Ascending aorta (tissue), 2 donors: ENCODE measurements at places on chromosomes 7 and 10.

DNA sequence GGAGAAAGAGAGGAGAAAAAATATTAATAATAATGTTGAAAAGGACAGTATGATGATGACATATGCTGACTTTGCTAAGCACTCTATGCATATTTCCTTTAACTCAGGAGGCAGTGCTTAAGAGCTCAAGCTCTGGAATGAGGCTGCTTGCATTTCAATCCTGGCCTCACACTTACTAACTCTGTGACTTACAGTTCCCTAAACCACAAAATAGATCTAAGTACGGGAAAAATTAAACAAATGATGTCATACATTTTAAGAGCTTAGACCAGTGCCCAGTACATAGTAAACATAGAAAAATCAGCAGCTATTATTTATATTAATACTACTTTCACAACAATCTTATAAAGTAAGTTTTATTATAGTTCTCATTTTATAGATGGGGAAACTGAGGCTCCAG, 61.3 kb downstream of the GFRA1 start:
- DNase-seq = no peak

GRCh38 chr10:94490789-94491039, 54.9 kb upstream of the HELLS start:
- DNase-seq = no peak

- DNase-seq = no peak
These were observed 99.6 kb upstream of the PAX2 start for GRCh38 chr10:100645613-100646392.

DNA sequence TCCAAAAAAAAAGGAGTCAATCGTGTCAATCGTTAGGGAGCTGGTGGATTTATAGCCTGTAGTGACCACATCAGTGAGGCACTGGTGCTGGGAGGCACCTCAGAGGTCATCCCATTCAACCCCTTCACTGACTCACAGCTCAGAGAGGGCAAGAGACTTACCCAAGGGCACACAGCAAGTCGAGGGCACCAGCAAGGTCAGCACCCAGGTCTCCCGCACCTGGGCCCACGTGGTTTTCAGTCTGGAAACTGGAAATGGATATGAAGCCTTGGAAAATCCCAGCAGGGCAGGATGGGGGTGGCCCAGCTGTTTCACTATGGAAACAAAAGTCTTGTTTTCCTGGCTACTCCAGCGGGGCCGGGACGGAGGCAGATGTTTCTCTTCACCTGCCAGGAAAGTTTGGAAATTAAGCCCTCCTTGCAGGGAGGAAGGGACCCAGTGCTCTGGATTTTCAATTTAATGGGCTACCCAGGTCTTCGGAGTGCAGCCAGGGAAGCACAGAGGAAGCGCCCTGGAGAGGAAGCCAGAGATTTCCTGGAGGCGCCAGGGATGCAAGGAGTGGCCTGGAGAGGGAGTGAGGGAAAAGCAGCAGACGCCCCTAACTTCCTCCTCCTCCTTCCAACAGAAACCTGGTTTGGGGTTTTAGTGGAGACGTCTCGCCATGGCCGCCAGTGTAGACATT, 157.2 kb upstream of the TNRC18 start:
- no peak for DNase-seq

DNA sequence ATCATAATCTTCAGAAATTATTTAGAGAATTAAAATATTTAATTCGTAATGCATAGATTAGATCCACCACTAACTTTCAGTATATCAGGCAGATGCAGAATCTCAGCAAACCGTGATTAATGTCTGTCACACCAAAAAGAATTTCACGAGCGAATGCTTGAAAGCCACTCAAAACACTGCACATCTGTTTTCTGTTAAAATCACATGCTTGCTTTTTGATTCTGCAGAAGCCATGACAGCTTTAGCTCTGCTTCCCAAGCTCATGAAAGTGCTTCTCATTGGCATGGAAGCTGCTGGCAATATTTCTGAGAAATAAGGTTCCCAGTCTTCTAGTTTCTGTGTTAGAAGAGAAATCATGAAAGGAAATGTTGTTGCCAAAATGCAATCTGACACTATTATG, 837.8 kb upstream of the LRRN3 start:
- DNase-seq = no peak

GRCh38 chr7:134922720-134923704, 63.3 kb upstream of the AGBL3 start:
- DNase-seq = no peak

DNA sequence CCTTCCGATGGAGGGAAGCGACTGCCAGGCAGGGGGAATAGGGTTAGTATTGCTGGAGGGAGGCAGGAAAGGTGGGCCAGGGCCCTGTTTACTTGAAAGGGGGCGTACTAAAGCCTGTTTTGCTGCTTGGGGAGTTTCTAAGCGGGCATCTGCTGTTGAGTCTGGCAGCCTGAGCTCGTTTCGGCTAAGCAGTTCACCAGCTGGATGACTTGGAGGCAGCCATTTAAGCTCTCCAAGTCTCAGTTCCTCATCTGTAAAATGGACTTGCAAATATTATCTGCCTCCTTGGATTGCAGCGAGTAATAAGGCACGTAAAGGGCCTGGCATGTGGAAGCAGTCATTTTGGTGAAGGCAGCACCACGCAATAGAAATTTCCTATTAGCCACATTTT, 44.0 kb downstream of the LDB3 start:
- no peak for DNase-seq

DNA sequence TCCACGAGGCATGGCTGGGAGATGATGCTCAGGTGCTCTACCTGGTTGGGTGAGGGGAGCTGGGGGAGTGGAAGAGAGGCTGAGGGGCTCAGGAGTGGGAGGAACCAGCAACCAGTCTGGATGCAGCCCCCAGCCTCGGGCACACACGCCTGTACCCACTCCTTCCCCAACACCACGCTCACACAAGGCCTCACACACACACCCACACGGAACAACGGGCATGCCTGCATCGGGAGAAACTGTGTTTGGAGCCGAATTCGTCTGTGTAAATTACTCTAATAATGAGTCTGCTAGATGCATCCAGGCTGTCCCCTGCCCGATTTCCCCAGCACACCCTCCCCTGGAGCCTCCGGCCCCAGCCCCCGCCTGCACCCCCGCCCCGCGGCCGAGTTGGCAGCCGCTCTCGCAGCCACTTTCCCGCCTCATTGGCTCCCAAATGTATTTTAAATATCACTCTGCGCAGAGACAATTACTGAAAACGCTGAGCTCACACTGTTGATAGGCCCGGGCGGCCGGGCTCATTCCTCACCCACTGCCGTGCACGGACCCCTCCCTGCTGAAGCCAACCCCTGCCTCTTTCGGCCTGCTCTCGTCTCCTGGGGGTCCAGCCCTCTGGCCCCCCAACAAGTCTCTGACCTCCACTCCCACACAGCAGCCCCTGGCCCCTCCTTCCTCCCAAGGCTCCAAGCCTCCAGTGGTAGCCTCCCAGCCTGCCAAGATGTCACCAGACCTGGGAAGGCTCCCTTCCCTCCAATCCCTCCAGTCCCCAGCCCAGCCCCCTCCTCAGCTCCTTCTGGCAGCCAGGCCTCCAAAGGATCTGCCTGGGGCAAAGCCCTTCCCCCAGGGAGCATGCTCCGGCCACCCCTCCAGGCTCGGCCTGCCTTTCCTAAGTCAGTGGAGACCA, 11.1 kb downstream of the H2BK1 start:
- DNase-seq = no peak

GRCh38 chr7:73976761-73977618, 51.0 kb upstream of the ELN start:
- peak; percentile 59 for DNase-seq

GRCh38 chr7:77830649-77831355, 32.2 kb downstream of the PHTF2 start:
- DNase-seq = no peak

DNA sequence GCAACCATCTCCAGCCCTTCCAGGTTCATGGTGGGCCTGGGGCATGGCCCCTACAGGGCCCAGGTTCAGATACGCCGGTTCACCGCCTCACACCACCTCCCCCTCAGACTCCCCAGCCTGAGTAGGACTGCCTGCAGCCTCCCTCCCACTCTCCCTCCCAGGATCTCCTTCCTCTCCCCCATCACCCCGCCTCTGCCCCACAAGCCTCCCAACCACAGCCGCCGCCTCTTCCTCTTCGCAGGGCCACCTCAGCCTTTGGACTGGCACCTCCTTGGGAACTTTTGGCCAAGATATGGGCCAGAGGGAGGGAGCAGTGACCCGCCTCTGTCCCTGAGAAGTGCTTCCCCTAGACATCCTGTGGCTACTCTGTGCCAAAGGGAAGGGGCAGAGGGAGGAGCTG, 9.3 kb downstream of the KCNIP2 start:
- DNase-seq = no peak

- DNase-seq = no peak
These were observed 34.0 kb upstream of the CYTH3 start for GRCh38 chr7:6306471-6306870.

DNA sequence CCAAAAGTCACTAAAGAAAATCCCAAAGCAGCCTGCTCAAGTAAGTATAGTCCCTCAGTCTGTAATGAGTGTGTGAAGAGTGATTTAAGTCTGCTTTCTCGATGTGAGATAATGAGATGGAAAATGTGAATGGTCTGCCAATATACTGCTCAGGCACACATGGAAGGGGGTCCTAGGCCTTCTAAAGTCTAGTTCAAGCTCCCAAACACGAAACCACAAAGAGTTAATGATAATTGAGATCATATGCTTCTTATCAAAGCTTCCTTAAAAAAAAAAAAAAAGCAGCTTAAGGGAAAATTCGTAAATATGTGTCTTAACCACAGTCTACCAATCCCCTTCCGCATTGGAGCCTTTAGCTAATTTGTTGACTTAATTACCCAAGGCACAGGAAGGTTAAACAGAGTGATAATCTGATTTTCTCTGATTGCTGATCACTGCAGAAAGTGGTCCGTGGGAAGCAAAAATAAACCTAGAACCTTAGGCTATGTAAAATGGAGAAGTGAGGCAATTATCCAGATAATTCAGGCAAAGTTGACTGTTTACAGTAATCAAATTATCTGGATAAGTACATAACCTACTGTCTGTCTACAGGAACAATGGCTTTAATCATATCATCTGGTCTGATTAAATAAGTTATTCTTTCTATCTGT, 172.9 kb downstream of the MBL2 start:
- DNase-seq = no peak

DNA sequence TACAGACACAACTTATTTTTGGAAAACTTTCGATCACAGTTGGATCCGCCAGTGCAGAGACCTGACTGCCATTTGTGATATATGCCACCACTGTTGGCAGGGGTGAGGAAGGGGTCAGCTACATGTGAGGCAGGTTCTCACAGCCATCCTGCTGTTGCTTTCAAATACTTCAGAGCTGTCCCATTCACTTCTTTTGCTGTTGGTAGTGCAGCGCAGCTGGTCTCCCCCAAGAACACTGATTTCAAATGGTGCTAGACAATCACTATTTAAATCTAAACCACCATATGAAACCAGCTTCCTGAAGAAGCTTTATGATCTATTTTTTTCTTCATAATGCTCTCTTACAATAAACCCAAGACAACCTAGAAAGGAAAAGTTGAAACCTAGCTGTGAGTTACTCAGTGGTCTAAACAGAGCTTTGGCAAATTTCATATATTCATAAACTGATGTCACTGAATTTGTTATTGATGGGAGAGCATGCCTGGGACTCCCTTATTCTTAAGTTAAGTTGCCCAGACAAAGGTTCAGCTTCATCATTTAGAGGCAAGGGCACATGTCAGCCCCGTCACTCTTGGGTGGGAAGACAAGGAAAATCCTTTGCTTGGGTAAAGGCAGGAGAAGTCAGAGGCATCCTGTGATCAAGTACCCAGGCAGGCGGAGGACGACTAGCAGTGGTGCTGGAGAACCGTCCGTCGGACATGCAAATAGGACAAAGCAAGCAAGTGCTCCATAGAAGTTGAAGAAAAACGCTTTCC, 143.4 kb upstream of the KLF14 start:
- DNase-seq = no peak

GRCh38 chr7:42617806-42618457, 293.9 kb downstream of the C7orf25 start:
- no peak for DNase-seq

GRCh38 chr7:56206420-56206819, 90.2 kb upstream of the NUPR2 start:
- no peak for DNase-seq

DNA sequence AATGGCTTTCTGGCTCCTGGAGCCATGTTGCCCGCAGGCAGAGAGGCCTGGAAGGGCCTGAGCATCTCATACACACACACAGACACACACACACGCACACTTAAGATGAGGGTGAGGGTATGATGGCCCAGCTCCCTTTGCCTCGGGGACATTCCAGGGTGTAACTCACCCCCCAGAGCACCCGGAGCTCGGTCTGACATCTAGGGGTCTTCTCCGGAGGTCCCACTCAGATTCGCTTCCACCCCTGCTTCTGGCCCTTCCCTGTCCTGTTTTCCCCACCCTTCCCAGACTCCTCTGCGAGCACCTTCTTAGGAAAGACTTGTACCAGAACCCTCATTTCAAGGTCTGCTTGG, 304.4 kb downstream of the GRID1 start:
- no peak for DNase-seq

GRCh38 chr7:24477398-24478136, 95.7 kb upstream of the PALS2 start:
- DNase-seq = no peak

- no peak for DNase-seq
These were observed 89.6 kb downstream of the ATXN7L1 start for GRCh38 chr7:105786520-105787470.

DNA sequence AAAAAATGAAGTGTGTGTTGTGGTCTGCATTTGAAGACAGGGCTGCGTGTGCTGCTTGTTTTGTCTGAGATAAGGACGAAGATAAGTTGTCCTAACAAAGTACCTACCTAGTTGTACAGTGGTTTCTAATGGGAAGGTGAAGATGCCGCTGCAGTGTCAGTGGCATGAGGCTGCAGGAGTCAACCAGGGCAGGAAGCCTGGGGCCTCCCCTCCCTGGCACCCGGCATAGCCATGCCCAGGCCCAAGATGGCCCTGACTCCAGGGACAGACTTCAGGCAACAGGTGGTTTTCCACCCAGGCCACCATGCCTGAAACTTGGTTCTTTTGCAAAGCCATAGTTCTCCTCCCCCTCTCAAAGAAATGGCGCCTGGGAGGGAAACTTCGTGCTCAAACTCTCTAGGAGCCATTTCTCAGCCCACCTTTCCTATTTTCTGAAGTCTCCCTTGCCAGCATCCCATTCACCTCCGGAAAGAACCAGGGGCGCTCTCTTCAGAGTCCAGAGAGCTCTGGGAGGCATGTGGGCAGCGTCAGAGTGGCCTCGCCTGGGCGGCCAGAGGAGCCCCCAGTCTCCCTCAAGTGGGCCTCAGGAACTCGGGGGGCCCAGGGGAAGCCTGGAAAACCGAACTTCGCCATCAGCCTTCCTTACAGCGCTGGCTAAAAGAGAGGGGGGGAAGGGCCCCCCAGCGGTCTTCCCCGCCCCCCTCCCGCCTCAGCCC, 2.1 kb upstream of the KAT6B start:
- DNase-seq = no peak

- DNase-seq = no peak
These were observed 51.5 kb downstream of the CCDC71L start for GRCh38 chr7:106609416-106609815.
